ENCODE measurements at places on chromosomes 2 and 18.

DNA sequence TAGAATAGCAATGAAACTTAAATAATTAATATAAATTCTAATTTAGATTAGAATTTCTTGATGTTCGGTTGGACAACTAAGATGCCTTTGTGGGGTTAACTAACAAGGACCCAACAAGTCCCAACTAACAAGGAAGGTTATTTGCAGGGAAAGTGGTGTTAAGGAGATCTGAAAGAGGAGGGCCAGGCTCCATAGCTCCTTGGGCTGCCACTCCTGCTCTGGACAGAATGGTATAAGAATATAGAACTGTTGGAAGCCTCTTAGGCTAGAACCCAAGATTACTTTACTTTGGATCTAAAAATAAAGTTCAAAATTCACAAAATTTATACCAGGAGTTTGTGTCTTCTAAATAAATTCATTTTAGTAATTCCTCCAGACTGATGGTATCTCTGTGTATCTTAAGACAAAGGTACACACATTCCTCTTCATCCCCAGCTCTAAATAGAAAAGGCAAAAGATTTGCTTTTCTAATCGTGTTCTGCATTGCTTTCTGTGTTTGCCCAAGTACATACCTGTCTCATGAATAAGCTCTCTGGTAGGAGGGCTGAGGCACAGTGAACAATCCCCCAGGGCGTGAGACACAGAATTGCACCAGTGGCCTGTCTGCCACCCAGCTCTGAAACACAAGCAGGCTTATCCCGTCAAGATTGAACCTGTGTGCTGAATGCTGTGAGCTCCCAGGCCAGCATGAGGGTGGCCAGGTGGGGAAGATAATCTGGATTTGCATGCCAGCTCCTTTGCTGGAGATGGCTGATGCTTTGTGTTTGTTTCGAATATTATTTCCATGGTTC, 176.0 kb downstream of the ACKR3 start:
- no peak for DNase-seq

DNA sequence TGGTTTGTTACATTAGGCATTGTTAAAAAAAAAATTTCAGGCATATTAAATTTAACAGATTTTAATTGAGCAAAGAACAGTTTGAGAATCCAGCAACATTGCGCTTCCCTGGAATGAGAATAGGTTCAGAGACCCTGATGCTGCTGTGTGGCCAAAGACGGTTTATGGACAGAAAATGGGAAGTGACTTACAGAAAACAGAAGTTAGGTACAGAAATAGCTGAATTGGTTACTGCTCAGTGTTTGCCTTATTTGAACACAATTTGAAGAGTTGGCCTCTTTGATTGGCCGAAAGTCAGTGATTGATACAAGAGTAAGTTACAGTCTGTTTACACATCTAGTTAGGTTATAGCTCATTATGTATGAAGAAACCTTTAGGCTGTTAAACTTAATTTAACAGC, 6.0 kb upstream of the NEDD4L start:
- DNase-seq = no peak

DNA sequence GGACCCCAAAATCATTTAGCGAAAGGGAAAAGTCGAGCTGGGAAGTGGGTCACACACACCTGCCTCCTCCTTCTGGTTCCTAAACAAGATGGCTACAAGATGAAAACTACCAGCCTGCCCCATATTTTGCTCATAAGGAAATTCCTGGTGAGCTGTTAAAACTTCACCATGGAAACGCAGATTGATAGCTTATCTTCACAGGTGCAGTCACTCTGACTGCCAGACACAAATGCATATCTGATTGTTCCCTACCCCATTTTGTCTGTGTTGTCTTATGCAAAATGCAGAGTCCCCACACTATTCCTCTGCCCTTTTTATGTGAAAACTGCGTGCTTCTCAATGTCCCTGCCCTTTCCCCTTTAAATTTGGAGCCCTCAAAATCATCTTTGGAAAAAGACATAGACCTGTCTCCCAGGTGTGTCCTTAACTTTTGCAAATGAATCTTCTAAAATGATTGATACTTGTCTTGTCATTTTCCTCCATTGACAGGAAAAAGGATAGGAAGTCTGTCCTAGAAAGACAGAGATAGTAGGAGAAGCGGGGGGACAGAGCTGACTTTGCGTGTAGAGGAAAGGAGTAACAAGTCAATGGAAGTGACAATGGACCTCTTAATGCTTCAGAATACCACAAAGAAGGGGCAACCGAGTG, 38.9 kb upstream of the THOC1 start:
- DNase-seq = no peak

- DNase-seq = no peak
These were observed 28.9 kb upstream of the NT5DC4 start for GRCh38 chr2:112691881-112692281.

DNA sequence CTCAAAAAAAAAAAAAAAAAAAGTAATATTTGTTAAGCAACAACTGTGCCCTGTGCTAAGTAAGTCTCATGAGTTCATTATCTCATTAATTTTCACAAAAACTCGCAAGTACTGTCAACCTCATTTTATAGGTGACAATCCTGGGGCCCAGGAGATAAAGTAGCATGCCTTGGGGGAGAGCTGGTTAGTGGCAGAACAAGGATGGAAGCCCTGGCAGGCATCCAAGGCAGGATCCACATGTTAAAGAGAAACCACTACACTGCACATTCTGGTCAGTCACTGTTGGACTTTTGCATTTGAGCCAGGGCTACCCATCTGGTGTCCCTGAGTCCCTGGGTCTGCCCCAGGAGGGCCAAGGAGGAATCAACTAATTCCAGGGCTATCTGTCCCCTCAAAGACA, 54.6 kb downstream of the ZFP36L2 start:
- no peak for DNase-seq

- no peak for DNase-seq
These were observed 373.0 kb downstream of the CDH2 start for GRCh38 chr18:27803957-27804356.

GRCh38 chr2:128004509-128004908, 23.4 kb downstream of the SAP130 start:
- DNase-seq = no peak

DNA sequence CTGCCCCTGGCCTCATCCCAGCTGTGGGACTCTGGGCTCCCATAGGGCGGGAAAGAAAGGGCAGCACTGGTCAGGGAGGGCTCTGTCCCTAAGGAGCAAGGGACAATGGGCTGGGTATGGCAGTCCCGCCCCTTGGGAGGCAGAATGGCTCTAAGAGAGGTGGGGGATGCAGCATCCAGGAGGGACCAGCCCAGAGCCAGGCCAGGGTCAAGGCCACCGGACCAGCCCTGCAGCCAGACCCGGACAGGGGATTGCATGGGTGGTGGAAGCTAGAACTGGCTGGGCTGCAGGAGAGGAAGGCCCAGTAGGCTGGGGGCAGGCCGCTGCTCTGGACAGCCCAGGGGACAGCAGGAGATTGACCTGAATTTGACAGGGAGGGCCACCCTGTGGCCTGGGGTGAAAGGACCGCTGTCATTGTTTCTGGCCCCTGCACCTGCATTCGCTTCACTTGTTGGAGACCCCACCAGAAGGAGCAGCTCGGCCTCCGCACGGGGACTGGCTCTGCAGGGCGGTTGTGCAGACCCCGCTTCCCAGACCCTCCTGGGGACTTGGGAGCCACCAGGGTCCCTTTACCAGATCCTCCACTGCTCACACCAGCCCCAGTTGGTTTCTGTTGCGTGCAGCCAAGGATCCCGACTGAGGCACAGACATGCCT, 14.6 kb downstream of the RAMP1 start:
- DNase-seq = no peak

DNA sequence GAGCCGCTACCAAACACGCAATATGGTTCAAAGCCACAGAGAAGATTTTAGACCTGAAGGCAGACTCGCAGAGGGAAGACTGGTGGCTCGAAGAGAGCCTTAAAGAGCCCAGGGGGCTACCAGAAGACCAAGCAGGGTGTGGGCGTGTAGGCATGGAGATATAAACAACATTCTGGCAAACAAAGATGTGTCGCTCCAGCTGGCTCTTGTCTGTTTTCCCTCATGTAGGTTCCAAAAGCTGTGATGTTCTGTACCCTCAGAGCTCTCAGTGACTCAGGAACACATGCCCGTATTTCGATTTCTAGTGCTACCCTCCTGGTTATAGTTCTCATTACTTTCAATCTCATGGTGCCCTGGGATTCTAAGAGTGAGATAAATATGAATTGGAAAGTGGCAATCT, 44.5 kb downstream of the DOCK10 start:
- DNase-seq = no peak

DNA sequence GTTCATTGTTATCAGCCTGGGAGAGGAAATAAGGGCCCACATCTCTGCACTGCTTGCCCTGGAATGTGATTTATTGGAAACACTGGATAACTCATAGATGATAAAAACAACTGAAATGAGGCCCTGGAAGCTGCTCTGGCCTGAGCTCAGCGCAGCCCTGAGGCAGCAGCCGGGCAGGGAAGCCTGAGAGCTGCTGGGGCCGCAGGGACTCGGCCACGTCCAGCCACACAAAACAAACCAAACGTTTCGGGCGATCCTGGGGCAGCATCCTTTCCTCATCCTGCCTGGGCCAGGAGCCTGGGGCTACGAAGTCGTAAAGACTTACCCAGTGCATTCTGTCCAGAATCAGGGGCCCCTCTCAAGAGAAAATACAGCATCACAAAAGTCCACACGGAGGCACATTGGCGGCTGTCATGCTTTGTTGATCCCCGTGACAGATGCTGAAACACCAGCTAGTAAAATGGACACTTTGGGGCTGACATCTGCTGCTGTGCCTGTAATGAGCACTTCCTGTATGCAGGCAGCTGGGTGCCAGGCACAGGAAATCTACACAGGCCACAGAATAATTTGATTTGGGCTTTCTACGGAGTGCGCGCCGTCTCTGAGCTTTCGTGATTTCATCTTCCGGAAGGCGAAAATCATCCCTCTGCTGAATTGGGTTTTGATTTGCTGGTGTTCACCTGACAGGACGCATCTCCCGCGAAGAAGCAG, 250.6 kb downstream of the EIPR1 start:
- DNase-seq = peak; percentile 4

DNA sequence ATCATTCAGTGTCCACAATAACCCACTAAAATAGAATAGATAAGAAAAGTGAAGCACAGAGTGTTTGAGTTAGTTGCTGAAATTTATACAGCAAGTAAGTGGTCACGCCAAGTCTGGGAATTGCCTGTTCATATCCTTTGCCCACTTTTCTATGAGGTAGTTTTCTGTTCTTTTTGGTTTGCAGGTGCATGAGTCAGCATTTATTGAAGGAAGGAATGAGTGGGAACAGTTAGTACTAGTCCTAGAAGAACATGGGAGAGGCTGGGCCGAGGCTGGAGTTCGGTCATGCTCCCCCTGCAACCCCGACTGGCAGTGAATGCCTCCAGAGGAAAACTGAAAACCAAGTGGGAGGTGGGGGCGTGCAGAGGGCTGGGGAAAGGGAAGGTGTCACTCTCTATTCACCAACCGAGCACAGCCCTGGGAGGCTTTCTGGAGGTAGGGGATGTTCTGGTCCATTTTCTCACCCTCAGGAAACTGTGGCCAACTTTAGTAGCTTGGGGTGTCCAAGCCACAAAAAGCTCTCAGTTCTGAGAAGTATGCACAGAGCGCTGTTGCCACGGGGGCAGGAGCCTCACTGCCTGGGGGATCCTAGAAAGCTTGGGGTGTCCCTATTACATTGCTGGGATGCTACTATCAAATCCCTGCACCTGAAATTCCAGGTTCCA, 41.4 kb downstream of the FOSL2 start:
- DNase-seq = no peak

DNA sequence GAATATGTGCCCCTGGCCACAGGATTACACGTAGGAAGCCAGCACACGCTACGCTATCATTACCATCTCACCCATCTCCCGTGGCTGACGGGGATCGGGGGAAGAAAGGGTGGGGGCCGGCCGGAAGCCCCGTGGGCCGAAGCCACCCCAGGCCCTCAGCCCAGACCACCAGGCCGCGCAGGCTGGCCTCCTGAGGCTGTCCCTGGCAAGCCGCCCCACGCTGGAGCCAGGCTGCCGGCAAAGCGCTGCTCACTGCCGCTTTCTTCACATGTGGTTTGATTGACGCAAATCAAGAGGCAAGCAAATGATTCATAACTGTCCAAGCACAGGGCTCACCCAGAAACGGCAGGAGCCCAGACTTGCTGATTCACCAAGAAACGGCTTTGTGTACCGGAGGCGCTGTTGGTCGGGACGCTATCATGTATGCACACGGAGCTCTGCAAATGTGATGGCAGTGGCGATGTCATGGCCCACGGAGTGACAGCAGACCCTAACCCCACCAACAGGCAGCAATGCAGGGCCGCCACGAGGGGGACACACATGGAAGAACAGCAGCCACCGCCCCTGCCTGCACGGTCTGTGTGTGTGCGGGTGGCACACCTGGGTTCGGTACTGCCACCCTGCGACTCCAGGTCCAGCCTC, 125.7 kb downstream of the HDAC4 start:
- DNase-seq = no peak

DNA sequence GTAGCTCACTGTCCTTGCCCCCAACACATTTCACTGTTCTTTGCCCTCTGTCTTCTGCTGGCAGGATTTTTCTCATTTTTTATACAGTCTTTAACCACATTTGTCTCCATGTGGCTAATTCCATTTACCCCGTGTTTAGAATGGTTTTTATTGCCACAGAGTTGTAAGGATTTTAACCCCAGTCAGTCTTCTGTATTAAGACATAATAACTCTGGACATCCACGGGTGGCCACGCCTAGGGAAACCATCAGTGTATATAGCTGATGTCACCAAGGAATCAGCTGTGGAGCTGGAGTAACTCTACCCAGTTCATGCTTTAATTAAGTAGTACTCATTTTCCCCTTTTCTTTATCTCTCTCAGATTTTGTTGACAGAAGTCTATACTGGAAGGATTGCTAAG, 139.8 kb downstream of the MAP4K4 start:
- no peak for DNase-seq

DNA sequence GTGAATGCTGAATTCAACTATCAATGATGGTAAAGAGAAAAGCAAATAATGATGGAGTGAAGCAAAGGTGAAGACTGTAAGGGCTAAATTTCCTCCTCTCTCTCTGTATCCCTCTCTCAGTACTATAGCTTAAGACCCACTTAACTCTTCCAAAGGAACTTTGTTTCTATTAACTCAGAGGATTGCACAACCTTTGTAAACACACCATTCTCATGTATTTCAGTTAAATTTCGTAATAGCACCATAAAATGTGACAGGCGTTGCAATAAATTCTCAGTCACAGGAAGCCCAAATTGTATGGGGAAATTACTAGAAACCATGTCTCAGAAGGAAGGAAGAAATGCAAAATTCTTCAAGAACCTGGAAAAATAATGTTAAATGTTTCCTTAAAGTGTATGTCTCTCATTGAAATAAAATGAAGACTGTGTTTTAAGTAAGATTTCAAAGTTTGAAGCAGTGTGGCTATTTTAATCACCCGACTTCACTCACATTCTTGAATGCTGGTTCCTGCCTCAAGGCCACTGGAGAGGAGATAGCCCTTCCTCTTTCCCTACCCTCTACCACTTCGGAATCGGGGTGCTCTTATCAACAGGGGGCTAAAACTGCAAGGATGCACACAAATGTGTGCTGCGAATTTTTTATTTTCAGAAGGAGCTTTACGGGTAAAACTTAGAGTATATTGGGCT, 112.1 kb downstream of the FTCDNL1 start:
- DNase-seq = no peak

GRCh38 chr2:84539729-84540128, 23.4 kb downstream of the DNAH6 start:
- no peak for DNase-seq

Measured in NCI-H774 (cell line).